ENCODE measurements at places on chromosomes 5 and 9. TPM values are rescaled to one million over a fixed set of nuclear protein-coding genes. Genes with fewer than 3 reads are reported as not detected.

The SPTLC1 gene
- total RNA-seq: 100 TPM

GRCh38 chr5:118522626-118523025 is 465.7 kb downstream of the DTWD2 start:
- no peak for DNase-seq

The TMEM250 gene
- total RNA-seq: 13.9 TPM

- no peak for DNase-seq
These were observed 6.8 kb upstream of the FEM1C start for GRCh38 chr5:115551415-115551814.

DNA sequence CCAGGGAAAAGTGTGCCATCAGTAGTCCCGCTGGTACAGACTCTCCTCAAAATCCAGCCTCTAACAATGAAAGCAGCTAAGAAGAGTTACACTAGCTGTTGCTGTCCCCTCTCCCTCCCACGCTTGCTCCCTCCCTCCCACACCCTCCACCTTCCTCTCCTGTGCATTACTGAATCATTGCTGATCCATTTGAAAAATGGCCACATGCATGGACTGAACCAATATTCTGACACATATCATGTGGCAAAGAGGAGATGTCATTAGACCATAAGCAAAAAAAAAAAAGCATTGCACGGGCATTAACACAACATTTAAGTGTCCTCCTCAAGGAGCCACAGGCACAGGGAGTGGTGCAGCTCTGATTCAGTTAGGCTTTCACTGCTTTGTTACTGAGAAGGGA is 37.9 kb downstream of the LHFPL2 start:
- DNase-seq: no peak

- DNase-seq: peak; percentile 80
These were observed 203.8 kb downstream of the SNCAIP start for GRCh38 chr5:122515709-122516431.

The CNTNAP3 gene
- 4.2 TPM for total RNA-seq

GRCh38 chr5:75387806-75388205 is 50.8 kb downstream of the HMGCR start:
- no peak for DNase-seq

The PALM2AKAP2 gene
- 22.3 TPM for total RNA-seq

The SLC31A2 gene
- 17.0 TPM for total RNA-seq

- no peak for DNase-seq
These were observed 42.4 kb upstream of the NR4A3 start for GRCh38 chr9:99779277-99779676.

The RETREG1 gene
- 27.4 TPM for total RNA-seq

The TMEM203 gene
- 19.5 TPM for total RNA-seq

DNA sequence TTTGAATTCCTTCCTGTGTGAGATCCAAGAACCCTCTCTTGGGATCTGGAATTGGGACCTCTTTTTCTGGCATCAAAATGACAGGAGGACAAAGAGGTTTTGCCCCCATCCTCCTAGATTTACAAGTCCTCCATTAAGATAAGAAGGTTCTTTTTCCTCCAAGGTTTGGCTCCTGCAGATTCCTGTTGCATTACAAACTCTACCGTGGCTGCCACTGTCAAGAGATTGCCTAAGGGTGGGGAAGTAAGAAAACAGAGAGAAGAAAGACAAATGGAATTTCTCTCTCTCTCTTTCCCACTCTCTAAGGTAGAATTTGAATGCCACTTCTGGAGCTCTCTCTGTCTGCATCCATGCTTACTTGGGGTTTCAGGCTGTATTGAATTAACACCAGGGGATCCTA is 12.0 kb upstream of the SVEP1 start:
- DNase-seq: no peak

DNA sequence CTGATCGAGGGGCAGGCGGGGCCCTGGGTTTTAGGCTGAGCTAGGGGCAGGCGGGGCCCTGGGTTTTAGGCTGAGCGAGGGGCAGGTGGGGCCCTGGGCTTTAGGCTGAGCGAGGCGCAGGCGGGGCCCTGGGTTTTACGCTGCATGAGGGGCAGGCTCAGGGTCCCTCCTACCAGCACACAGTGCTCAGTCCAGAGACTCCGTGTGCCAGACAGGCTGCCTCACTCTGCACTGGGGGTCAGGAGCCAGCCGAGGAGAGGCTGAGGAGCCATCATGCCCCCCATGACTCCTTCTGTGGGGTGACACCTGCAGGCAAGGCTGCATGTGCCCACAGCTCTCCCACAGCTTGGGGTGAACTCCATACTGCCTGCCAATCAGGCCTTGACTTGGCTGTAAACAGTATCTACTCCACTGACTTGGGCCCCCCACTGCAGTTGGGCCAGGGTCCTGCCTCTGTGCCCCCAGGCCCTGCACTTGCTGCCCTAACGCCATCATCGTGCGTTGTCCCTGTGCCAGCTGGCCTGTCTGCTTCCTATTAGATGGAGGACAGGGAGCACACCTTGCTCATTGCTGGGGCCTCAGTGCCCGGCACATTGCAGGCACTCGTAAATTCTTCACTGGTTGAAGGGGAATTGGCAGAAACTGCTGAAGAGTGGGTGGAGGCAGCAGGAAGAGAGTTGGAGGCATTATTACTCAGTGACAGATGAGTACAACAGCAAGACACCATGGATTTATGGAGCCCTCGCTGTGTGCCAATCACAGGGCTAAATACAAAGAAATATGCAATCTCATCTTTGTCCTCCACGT is 78.6 kb downstream of the AMBP start:
- DNase-seq: peak; percentile 40

The ZBTB6 gene
- total RNA-seq: 23.5 TPM

The SHB gene
- total RNA-seq: 10.9 TPM

The GTF2H2 gene
- 36.7 TPM for total RNA-seq

The LRRC14B gene
- total RNA-seq: 0.79 TPM

The SLCO4C1 gene
- total RNA-seq: 4.2 TPM

Data from skin of body (tissue), 3 donors.